ENCODE measurements at places on chromosomes 2 and 18.
A peak's percentile ranks its signal among the peaks of the same experiment; 100 is the strongest.

DNA sequence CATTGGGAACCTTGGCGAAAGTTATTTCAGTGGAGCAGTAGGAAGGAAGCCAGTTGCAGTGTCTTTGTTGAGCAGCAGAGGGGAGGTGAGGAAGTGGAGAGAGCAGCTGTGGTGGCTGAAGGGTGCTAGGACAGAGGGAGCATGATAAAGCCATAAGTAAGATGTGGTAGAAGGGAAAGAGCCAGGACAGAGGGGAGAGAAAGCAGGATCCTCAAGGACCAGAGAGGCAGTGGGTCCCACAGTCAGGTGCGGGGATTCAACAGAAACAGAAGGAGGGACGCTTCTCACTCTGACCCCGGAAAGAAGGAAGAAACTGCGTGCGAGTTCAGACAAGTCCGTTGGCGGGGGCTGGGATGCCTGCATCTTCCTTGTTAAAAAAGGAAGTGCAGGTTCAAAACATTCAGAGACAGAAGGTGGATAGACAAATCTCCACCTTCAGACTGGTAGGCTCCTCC, at the start of gene CXCR2:
TSS of gene CXCR2 (plus strand) at position 403 of the 455 bp plus-strand sequence. CDS start 8,774 bp downstream, outside the sequence.
- no peak for DNase-seq

- DNase-seq: no peak
Observed at GRCh38 chr2:101773137-101773536, 75.6 kb downstream of the MAP4K4 start.

- DNase-seq: no peak
Observed at GRCh38 chr18:60070631-60071030, 170.8 kb downstream of the PMAIP1 start.

DNA sequence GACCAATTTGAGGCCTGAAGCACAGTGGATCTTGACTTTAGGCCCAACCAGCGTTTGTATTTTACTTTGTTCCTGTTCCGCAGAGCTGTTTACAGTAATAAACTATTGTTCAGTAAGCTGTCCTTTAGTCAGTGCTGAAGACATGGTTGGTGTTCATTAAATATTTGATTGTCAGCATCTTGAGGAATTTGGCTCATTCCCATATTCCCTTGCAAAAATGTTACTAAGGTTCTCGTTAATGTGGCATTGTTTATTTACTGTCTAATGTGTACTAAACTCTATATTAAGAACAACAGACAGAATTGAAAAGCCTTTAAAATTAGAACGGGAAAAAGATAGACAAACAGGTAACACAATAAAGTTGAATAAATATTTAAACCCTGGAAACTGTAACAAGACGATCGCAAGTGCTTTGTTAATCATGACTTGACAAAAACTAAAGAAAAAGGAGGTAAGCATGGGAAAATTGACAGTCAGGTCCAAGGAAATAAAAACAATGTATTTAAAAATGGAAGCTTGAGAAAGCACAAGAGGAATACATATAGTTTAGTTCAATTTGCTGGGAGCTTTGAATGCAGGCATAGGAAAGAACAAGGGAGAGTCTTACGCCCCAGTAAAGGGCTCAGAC, 1060.8 kb upstream of the CRIM1 start:
- no peak for DNase-seq

GRCh38 chr2:68435615-68436014, 31.5 kb downstream of the FBXO48 start:
- no peak for DNase-seq

DNA sequence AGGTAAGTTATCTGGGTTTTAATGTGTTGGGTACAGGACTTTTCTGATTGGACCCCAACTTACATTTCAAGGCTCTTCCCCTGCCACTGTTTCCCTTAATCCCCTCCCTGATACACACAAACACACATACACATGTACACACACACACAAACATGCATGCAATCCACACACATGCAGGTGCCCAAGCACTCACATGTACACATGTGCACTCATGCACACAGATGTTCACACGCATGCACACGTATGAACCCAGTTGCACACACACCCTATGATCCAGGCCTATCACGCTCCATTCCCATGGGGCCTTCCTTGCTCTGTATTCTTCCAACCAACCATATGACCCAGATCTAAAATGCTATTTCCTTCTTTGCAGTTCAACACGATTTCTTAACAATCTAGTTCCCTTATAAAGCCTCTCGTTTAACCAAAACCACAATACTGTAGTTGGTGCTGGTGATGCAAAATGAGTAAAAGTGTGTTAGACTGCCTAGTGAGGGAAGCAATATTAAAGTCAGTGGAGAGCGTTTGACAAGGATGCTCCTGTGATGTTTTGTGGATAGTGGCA, 11.1 kb downstream of the SERPINB8 start:
- DNase-seq: no peak

- DNase-seq: no peak
Observed at GRCh38 chr2:228474466-228474865, 293.0 kb upstream of the SPHKAP start.

DNA sequence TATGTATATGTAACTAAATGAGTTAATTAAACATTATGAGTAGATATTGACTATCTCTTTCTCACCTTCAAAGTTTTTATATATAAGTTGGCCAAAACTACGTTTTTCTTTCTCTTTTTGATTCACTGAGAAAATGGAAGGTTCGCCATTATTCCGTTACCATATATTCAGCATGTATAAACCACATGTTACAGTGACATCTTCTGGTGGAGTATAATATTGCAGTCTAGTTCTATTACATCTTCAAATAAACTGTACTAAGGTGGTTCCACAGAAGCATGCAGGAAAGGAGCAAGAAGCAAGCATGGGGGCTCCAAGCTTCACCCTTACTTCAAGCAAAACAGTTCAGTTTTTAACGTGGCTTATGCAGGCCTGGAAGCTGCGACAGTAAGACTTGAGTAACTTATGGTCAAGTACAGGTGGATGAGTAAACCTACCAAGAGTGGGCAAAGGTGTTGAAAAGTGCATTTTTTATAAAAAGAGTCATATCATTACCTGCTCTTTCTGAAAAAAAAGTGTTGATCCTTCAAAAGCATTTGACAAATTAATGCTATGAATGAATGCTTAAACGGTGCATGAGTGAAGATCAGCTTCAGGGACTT, 129.8 kb upstream of the RAB6C start:
- no peak for DNase-seq

- DNase-seq: no peak
Observed at GRCh38 chr2:233021771-233022170, 8.7 kb upstream of the NGEF start.

GRCh38 chr18:35345460-35345921, 1.3 kb upstream of the ZNF24 start:
- DNase-seq: no peak

- peak; percentile 90 for DNase-seq
Observed at GRCh38 chr18:3585656-3586509, 135.9 kb downstream of the TGIF1 start.

DNA sequence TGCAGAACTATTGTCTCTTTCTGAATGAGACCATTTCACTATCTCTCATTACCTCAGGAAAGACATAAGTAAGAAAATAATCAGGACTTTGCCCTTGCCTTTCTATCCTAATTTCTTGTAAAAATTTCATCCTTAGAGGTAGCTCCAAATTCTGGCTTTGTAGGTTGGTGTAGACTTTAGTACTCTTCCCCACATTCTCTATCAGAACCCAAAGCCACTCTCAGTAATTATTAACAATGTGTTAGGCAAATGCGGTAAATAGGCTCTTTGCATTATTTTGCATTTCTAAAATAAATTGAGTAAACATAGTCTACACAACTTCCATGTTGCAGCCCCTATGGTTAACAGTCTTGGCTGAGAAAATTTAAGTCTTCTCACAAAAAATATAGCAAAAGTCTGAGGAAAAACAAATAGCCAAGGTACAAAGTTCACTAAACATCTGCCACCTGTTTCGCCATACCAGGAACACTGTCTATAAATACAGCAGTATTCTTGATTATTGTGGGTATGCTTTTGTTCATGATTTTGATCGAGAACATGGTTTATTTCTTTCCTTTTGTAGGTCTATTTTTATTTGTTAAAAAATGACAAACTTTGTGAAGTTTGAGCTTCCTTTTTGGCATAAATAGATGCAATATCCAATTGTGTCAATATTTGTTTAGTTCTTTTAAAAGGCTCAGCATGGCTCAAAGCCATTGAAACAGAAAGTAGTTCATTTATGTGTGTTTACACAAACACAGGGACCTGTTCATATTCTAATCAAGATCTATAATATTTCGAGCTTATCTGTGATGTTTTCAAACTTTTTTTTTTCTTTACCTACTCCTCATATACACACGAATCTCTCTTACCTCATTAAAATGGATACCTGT, 1061.5 kb downstream of the CNTNAP5 start:
- DNase-seq: no peak

DNA sequence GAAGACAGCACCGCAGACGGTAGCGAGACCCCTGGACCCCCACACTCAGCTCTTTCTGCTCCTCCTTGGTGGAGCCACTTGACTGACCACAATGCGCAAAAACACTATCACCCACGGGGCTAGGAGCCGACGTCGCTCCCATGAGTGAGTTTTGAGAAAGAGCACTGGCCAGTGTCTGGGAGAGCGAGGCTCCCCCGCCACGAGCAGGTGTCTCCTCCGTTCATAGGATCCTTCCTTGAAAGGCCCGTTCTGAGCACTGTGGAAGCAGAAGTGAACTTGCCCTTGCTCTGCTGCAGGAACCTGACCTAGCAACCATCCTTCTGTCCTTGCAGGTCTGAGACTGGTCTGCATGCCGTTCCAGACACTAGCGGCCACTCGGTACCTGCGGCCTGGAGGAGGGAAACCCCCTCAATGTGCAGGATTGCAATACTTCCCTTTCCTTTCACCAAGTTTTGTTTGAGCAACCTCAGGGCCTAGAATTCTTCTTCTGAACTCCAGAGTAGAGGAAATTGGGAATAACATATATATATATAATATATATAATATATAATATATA, 12.9 kb upstream of the ZNF516 start:
- no peak for DNase-seq

- no peak for DNase-seq
Observed at GRCh38 chr2:164873210-164873908, 31.7 kb upstream of the COBLL1 start.

GRCh38 chr2:160256507-160256906, 56.4 kb upstream of the ITGB6 start:
- DNase-seq: no peak

GRCh38 chr2:12604341-12604740, 112.4 kb upstream of the TRIB2 start:
- no peak for DNase-seq

All from suprapubic skin (tissue), 4 donors.